Mucosa of descending colon (tissue), 3 donors: ENCODE measurements at places on chromosomes 11 and 22. TPM values are rescaled to one million over a fixed set of nuclear protein-coding genes. Genes with fewer than 3 reads are reported as not detected.

Gene OR8A1
- not detected for total RNA-seq

Gene SLC16A8
- not detected for total RNA-seq

Gene USP35
- total RNA-seq, result 4.9 TPM

Gene KCNK7
- 1.7 TPM for total RNA-seq

Gene BIK
- total RNA-seq, result 20.6 TPM

Gene PDGFD
- 5.7 TPM for total RNA-seq

Gene LRP4
- total RNA-seq, result 19.7 TPM

Gene OR4A16
- total RNA-seq, result not detected

Gene POU2F3
- total RNA-seq, result 2.2 TPM

Gene KRTAP5-7
- total RNA-seq, result not detected
